ENCODE measurements at places on chromosomes 12 and 14.

- H3K4me1 ChIP-seq: no peaks in the 10 kb centered on the region
- no peaks in the 10 kb centered on the region for H3K36me3 ChIP-seq
- H3K27ac ChIP-seq: no peak overlapping the region
- no peak overlapping the region for H3K4me3 ChIP-seq
- no peak for DNase-seq
Measured at GRCh38 chr14:77275041-77275580, 4.1 kb upstream of the NGB start.

DNA sequence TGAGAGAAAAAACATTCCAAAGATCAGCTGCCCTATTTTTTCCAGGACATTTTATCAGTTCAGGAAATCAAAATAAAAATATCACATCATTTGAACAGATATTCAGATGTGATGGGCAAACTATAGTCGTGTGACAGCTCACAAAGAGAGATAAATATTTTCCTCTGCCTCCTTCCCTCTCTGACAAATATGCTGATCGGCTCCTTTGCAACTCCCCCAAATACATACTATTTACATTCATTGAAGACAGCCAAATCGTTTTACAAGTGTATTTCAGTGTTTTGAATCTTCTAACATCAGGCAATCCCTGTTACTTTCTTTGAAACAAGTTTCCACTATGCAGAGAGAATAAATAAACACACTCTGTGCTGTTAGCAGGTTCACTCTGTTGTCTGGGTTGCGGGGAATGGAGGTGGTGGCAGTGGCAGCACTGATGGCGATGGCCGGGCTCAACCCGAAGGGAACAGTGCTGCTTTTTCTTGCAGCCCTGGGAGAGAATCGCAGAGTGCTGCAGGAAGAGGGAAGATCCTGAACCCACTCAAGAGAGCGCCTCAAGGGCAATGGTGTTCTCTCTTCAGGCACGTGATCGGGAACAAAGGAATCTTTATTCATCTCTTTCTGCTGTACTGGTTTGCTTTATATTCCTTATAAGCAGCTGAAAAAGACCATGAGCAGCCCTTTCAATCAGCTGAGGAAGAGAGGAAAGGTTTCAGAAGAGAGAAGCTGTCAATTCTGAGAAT is 142.5 kb downstream of the PHLDA1 start:
- peaks cover 8% of the 10 kb centered on the region for H3K27me3 ChIP-seq
- H3K4me1 ChIP-seq: no peaks in the 10 kb centered on the region
- no peaks in the 10 kb centered on the region for H3K36me3 ChIP-seq

- no peaks in the 10 kb centered on the region for H3K4me1 ChIP-seq
- no peak overlapping the region for H3K27ac ChIP-seq
- no peaks in the 10 kb centered on the region for H3K27me3 ChIP-seq
Measured at GRCh38 chr12:112196196-112196875, 71.0 kb downstream of the TRAFD1 start.

GRCh38 chr14:52395728-52396127 is 81.6 kb downstream of the PTGER2 start:
- H3K27ac ChIP-seq: peak overlapping the region; percentile 38
- DNase-seq: no peak
- no peaks in the 10 kb centered on the region for H3K36me3 ChIP-seq
- peaks cover 2% of the 10 kb centered on the region for H3K27me3 ChIP-seq
- peaks cover 25% of the 10 kb centered on the region for H3K4me1 ChIP-seq

DNA sequence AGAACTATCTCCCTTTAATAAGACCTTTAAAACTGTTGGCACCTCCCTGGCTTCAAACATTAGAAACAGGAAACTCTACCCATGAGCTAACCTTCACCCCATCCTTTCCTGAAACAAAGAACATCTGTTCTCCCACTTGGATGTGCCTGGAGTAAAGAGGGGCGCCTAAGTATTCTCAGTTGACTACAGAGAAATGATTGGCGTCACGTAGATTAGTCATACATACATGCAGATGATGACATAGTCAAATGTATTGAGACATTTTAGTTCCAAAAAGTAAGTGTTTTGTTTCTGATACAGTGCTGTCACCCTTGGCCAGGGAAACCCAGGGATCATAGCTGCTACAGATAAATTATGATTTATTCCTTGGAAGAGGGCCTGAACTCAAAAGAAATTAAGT is 260.0 kb upstream of the PLEKHG7 start:
- peaks cover 19% of the 10 kb centered on the region for H3K4me1 ChIP-seq
- no peak for DNase-seq
- H3K27me3 ChIP-seq: peaks cover 1% of the 10 kb centered on the region

DNA sequence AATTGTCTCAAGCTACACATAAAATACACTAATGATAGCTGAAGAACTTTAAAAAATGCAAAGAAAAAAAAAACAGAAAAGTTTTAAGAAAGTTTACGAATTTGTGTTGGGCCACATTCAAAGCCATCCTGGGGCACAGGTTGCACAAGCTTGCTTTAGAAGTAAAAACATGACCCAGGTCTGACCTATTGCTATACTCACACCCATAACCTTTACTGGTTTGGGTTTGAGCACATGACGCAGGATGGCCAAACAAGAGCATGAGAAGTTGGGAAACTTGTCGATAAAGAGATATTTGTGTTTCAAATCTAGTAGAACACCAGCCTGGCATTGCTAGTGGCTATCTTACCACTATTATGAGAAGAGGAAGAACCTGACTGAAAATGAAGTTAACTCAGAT is 143.7 kb downstream of the NOVA1 start:
- no peak for DNase-seq
- no peaks in the 10 kb centered on the region for H3K27me3 ChIP-seq
- no peaks in the 10 kb centered on the region for H3K36me3 ChIP-seq
- H3K4me1 ChIP-seq: no peaks in the 10 kb centered on the region
- H3K4me3 ChIP-seq: no peak overlapping the region
- H3K27ac ChIP-seq: no peak overlapping the region

DNA sequence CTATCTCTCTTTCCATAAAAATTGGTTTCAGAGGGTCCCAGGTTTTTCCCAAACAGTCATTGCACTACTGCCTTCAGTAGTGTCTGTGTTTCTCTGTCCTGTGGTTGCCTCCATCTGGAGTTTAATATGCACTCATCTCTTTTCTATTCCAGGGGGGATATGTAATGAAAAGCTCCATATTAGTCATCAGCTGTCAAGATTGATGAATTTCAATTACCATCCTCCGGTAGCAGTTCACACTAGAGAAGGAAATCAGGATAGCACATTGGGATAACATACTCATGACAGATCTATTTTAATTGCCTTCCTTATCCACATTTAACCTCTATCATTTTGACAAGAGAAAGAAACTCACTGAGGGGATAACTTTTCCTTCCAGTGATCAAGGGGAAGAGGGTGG is 589.0 kb upstream of the SEL1L start:
- no peaks in the 10 kb centered on the region for H3K4me1 ChIP-seq
- H3K27me3 ChIP-seq: no peaks in the 10 kb centered on the region
- H3K36me3 ChIP-seq: no peaks in the 10 kb centered on the region
- H3K4me3 ChIP-seq: no peak overlapping the region
- no peak overlapping the region for H3K27ac ChIP-seq

GRCh38 chr14:88910386-88910785 is 85.9 kb downstream of the TTC8 start:
- H3K27ac ChIP-seq: no peak overlapping the region
- H3K27me3 ChIP-seq: peaks cover 9% of the 10 kb centered on the region
- no peak for DNase-seq
- H3K4me1 ChIP-seq: no peaks in the 10 kb centered on the region

- peak overlapping the region; percentile 89 for H3K4me3 ChIP-seq
- no peaks in the 10 kb centered on the region for H3K36me3 ChIP-seq
- H3K27ac ChIP-seq: peak overlapping the region; percentile 53
Measured at GRCh38 chr14:21072031-21072473, 1.9 kb downstream of the ARHGEF40 start.

- no peak overlapping the region for H3K27ac ChIP-seq
- H3K27me3 ChIP-seq: peaks cover 3% of the 10 kb centered on the region
- H3K36me3 ChIP-seq: no peaks in the 10 kb centered on the region
- no peaks in the 10 kb centered on the region for H3K4me1 ChIP-seq
- H3K4me3 ChIP-seq: no peak overlapping the region
- DNase-seq: no peak
Measured at GRCh38 chr14:85016496-85016895, 513.4 kb upstream of the FLRT2 start.

DNA sequence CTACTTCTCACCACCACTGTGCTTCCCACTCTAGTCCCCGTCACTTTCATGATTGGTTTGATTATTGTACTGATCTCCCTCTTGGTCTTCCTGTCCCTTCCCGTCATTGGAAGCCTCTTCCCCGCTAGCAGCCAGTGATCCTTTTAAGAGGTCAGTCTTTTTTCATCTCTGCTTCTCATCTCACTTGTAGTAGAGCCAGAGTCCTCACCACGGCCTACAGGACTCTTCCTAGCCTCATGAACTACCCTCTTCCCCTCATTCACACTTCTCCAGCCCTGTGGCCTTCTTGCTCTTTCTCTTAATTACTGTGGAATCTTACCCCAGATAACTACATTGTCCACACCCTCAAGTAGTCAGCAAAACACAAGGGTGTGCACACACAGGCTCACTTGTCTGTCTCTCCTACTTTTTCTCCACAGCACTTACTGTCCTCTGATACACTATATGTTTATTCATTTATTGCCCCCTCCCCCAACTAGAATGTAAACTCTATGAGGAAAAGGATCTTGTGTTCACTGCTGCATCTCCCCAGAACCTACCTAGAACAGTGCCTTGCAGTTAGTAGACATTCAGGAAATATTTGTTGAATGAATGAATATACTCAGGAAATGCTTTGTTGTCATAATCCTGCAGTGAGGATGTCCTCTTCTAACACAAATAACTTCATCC is 66.3 kb downstream of the CKB start:
- DNase-seq: no peak
- peak overlapping the region; percentile 44 for H3K27ac ChIP-seq
- H3K4me1 ChIP-seq: peaks cover 29% of the 10 kb centered on the region
- H3K27me3 ChIP-seq: no peaks in the 10 kb centered on the region
- peaks cover 8% of the 10 kb centered on the region for H3K36me3 ChIP-seq

GRCh38 chr14:21098076-21098891 is at the start of gene ZNF219:
Gene ZNF219, minus strand, starts transcription at chr14:21098655. Its CDS starts 5,064 bp downstream, at chr14:21093591.
- peak within 1 kb of the TSS; percentile 89 for H3K4me3 ChIP-seq
- peak within 1 kb of the TSS; percentile 87 for H3K27ac ChIP-seq
- DNase-seq: peak; percentile 30
- peaks cover 3% of the 10 kb centered on the region for H3K27me3 ChIP-seq
- peaks cover 21% of the 10 kb centered on the region for H3K4me1 ChIP-seq
- H3K36me3 ChIP-seq: no peaks in the 10 kb centered on the region

- peaks cover 20% of the 10 kb centered on the region for H3K27me3 ChIP-seq
- H3K27ac ChIP-seq: no peak overlapping the region
- peaks cover 23% of the 10 kb centered on the region for H3K36me3 ChIP-seq
- H3K4me3 ChIP-seq: peak overlapping the region; percentile 81
Measured at GRCh38 chr14:61470261-61470960, 149.0 kb downstream of the PRKCH start.

DNA sequence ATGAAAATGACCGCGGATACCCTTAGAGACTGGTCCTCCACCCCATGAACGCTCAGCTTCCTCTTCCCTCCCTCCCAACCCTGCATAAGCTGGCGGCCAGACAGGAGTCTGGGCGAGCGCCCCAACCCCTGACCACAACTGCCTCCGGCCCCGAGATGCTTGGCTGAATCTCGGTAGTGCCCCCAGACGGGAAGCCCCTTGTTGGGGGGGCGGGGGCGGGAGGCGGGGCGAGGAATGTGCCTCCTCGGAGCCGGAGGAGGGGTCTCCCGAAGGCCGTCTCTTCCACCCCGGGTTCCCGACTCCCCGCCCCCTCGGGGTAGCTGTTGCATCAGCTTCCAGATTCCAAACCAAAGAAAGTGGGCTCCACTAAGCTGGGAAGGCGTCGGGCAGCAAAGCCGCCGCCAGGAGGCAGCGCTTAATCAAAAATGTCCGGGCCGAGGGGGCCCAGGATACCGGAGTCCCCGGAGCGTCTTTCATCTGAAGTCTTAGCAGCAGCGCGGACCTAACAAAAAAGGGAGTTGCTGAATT is 7.1 kb upstream of the MRPL52 start:
- DNase-seq: peak; percentile 59
- no peaks in the 10 kb centered on the region for H3K36me3 ChIP-seq
- peak overlapping the region; percentile 54 for H3K4me3 ChIP-seq
- peaks cover 9% of the 10 kb centered on the region for H3K27me3 ChIP-seq
- no peak overlapping the region for H3K27ac ChIP-seq

Data from immature natural killer cell (primary cell).